ENCODE measurements at places on chromosomes 5 and 9.

GRCh38 chr5:19565466-19565865, 422.5 kb downstream of the CDH18 start:
- no peak for DNase-seq

GRCh38 chr9:115466756-115467155, 348.8 kb upstream of the TNC start:
- DNase-seq = no peak

GRCh38 chr5:124654418-124654817, 92.0 kb downstream of the ZNF608 start:
- no peak for DNase-seq

DNA sequence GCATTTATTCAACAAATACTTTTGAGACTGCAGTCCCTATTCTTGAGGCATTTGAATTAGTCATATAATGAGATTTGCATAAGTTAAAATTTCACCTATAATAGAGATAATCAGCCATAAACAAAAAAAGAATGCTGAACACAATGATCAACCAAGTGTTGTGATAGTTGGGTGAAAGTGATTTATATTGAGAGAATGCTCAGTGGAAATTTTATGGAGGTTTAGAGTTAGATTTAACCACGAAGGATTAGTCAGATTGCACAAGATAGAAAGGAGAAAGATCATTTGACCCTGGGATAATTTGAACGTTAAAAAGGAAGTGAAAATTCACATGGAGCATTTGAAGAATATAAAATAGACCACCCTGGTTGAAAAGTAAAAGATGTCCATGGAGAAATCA, 356.2 kb downstream of the NPR3 start:
- no peak for DNase-seq

DNA sequence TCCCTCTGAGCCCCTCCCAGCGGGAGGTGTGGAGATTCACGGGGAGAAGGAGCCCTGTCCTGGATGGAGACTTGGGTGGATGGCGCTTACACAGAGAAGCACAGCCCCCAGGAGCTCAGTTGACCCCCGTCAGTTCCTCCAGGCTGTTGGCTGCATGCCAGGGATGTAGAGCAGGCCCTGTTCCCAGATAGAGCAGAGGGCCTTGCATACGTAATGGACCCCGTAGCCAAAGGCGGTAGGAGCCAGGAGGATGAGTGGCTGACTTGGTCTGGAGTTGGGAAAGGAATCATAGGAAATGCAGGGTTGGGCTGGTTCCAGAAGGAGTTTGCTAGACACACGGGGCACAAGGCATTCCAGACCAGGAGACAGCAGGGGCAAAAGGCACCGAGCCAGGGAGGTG, 2.5 kb downstream of the PMPCA start:
- DNase-seq = no peak

DNA sequence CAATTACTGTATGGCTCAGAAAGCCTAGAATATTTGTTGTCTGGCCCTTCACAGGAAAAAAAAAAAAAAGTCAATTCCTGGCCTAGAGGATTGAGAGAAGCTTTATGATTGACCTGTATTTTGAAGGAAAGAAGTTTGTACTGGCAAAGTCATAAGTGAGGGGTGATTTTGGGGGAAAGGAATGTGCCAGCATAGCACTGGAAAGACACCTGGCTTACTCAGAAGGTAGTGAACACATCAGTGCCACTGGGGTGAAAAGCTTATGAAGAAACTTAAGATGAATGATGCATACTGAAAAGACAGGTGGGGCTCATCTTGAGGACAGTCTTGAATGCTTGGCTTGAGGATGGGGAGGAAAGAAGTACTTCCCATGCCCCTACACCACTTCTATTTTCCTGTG, 127.9 kb upstream of the RASA1 start:
- no peak for DNase-seq

All from memory B cell (primary cell).